ENCODE measurements at places on chromosomes 12 and 14.

GRCh38 chr12:113202300-113203075 is 17.0 kb downstream of the RITA1 start:
- no peak for DNase-seq

DNA sequence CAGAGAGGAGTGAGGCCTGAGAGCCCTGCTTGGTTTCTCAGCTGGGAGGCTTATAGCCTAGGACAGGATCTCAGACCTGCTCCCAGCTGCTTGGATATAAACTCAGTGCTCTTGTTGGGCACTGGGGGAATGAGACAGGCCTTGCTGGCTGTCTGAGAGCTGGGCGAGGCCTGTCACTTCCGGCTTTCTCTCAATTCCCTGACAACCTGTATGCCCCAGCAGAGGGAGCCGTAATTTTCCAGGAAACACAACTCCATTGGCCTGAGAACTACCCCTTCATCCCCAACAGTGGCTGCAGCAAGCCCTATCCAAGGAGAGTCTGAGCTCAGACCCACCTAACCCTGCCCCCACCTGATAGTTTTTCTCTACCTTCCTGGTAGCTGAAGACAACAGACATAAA is 258.3 kb upstream of the STXBP6 start:
- DNase-seq, result no peak

DNA sequence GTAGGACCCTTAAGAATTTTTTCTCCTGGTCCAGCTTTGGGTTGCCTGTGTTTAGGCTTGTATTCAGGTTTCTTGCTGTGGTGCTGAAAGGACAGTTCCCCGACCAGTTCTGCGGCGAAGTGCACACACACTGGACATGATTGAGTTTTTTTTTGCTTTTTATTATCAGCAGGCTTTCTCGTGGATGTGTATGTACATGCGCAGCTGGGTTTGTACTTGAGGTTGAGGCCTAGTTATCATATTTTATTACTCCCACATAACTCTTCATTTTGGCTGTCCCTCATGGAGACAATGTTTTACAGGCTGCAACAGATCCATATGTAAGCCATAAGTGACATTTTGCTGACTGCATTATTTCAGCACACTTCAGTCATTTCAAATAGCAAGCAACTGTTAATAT is 2.5 kb downstream of the SCN8A start:
- DNase-seq, result no peak

- DNase-seq, result no peak
These were observed 66.7 kb upstream of the ATP2B1 start for GRCh38 chr12:89775063-89775985.

DNA sequence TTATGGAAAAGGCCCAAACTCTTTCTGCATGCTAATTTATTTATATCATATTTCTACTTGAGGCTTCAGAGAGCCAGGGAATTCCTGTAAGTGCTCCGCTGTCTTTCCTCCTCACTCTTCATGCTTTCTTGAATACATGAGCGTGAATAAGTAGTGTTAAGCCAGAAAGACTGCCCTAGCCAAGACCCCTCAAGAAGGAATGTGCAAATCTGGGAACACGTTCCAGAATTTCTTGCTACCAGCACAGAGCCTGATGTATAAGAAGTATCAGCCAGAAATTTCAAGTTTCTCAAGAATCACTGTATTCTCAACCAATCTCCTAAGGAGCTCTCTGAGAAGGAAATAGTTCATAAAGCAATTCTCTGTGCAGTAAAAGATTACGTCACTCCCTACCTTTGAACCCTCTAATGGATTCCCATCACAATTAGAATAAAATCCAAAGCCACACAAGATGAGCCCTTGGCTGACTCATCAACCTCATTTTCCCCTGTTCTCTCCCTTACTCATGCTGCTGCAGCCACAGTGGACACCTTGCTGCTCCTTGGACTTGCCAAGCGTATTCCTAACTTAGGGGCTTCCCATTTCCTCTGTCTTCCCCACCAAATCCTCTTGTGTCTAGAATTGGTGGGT is 6.9 kb upstream of the TSPAN8 start:
- DNase-seq, result no peak

DNA sequence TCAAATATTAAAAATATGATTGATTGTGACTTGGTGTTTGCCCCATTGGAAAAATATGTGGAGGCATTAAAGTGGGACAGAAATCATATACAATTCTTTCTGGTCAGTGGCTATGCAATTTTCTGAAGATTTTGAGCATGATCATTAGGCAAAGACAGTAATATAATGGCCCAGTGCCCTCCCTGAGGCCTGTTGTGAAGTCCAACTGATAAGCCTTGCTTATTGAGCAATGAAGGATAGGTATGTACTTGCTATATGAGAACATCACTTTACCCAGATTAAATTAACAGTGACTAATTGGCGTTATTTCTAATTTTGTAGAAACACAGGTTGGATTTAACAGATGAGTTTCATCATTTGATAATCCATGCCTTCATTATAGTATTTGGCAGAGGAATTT is 57.1 kb downstream of the NKX2-1 start:
- no peak for DNase-seq

- no peak for DNase-seq
These were observed 424.1 kb downstream of the APAF1 start for GRCh38 chr12:99068993-99069747.

DNA sequence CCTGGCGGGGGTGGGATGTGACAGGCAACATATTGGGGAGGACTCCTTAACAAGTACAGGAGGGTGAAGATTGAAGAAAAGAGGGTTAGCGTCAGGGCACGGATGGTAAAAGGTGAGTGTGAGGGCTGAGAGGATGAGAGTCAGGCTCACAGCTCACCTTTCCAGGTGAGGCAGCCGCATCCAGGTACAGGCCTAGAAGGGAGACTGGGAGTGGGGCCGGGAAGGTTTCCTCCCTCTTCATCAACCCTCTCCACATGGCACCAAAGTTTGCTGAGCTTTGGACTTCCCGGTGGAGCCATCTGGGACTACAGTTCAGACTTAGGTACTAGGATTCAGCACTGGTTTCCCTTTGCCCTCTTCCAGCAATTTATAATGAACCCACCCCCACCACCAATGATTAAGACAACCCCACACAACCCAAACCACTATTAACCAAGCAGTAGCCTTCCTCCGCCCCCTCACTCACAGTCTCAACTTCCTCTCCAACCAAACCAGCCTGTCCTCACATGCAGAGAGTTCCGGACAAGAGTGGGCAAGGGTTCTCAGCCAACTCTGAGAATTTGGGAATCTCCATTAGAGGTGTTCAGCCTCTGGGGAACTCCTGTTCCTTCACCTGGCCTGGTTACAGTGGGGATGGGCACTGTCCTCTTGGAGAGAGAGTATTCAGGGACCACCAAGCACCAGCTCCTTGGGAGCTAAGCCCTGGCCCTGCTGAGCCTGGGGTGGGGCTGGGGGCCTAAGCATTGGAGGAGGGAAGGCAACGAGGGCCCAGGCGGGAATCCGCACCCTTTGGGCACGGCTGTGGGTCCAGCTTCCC is 2.4 kb upstream of the HOXC4 start:
- DNase-seq, result no peak

DNA sequence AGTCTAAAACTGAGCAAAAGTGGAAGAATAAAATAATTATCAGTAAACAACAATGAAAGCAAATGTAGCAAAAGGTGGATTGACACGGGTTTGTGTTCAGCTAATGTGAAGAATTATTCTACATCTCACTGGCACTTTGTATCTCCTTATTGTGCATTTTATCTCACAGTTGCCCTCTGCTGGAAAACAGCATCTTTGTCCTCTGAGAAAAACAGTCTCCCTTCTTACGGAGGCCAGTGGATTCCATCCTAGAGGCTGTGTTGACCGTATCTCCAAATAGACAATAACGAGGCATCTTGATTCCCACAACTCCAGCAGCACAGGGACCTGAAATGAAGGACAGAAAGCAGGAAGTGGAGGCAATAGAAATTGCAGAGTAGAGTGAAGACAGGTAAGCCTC is 51.3 kb upstream of the PLBD1 start:
- no peak for DNase-seq

GRCh38 chr12:25156061-25156460 is 38.9 kb downstream of the DNAI7 start:
- no peak for DNase-seq

- no peak for DNase-seq
These were observed 7.3 kb upstream of the RNASE1 start for GRCh38 chr14:20809917-20810316.

GRCh38 chr12:93100610-93101009 is 171.5 kb upstream of the EEA1 start:
- DNase-seq, result no peak

GRCh38 chr14:80805136-80805535 is 136.4 kb downstream of the CEP128 start:
- DNase-seq, result no peak

- no peak for DNase-seq
These were observed 26.4 kb downstream of the GXYLT1 start for GRCh38 chr12:42118136-42118879.

DNA sequence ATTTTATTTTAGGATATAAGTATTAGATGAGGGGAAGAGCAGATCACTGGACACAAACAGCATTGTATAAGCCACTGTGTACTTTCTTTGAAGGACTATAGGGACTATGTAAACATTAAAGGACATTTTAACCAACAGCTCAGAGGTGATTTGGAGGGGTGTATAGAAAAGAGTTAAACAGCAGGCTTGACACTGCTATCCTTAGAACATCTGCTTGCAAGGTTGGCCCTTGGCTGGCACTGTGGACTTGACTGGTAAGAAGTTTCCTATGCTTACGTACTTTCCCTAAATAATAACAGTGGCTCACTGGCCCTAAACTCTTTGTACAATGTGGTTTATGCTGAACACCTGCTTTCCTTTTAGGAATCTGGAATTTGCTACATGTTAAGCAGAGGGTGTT is 28.7 kb downstream of the ZFYVE26 start:
- DNase-seq, result no peak

- DNase-seq, result no peak
These were observed 6.6 kb upstream of the PTHLH start for GRCh38 chr12:27979145-27979544.

- no peak for DNase-seq
These were observed 987.8 kb upstream of the USP15 start for GRCh38 chr12:61272441-61272840.

GRCh38 chr12:109346920-109347319 is 780 bp upstream of the MYO1H start:
- DNase-seq, result peak; percentile 4

GRCh38 chr12:2765052-2765451 is 29.7 kb upstream of the FKBP4 start:
- DNase-seq, result no peak

All from immature natural killer cell (primary cell).